ENCODE measurements at places on chromosomes 4 and X.

GRCh38 chr4:128675083-128675482 lies 134.4 kb upstream of the JADE1 start:
- DNase-seq: no peak

- no peak for DNase-seq
Observed at GRCh38 chr4:53012738-53013137, 150.6 kb downstream of the RASL11B start.

GRCh38 chr4:144594471-144594986 lies 51.4 kb upstream of the HHIP start:
- DNase-seq: no peak

DNA sequence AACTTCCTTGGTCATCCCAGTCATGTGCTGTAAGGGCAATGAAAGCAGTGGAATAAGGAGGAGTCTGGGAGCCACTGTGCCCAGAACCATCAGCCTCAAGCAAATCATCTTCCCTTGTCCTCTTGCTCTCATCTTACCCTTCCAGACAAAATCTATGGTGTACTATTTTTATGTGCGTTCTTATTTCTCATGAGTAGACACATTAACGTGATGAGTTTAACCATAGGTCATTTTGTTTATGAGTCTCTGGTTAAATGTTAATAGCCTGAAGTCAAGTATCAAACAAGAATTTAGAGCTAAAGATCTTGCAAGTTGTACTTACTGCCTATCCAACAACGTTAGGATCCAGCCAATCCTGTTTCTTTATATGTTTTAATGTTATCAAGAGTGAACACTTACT lies 495.3 kb downstream of the SPRY1 start:
- no peak for DNase-seq

DNA sequence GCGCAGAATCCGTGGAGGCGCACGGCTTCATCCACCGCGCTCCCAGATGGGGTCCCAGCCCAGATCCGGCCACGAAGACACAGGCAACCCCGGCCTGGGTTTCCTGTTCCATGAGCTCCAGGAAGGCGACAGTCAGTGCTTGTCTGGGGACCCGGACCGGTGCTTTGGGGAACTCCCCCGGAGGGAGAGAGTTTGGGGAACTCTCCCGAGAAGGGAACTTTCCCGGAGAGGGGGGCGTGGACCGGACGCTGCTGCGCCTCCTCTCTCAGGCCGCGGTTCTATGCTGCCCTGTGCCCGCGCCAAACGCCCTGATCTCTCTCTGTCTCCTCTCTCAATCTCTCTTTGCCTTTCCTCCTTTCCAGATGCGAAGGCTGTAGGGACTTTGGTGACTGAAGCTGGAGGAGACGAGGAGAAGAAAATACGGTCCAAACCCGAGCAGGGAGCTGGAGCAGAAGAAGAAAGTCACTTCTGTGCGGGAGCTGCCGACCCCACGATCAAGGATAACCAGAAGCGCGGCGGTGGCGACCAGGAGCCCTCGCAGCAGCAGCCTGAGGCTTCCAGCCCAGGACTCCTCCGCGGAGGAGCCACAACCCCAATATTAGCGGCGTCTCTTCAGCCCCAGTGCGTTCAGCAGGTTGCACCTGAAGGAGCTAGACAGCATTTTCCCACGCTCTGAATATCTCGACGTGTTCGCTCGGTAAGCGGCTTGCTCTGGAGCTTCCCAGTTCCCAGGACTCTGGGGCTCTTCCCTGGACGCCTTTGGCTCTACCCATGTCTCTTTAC lies 47.6 kb upstream of the NKAP start:
- no peak for DNase-seq

GRCh38 chrX:136438192-136438591 lies 49.6 kb upstream of the BRS3 start:
- DNase-seq: no peak

- DNase-seq: no peak
Observed at GRCh38 chrX:26100421-26100920, 37.7 kb upstream of the MAGEB18 start.

GRCh38 chr4:133324491-133324890 lies 175.4 kb downstream of the PCDH10 start:
- no peak for DNase-seq

DNA sequence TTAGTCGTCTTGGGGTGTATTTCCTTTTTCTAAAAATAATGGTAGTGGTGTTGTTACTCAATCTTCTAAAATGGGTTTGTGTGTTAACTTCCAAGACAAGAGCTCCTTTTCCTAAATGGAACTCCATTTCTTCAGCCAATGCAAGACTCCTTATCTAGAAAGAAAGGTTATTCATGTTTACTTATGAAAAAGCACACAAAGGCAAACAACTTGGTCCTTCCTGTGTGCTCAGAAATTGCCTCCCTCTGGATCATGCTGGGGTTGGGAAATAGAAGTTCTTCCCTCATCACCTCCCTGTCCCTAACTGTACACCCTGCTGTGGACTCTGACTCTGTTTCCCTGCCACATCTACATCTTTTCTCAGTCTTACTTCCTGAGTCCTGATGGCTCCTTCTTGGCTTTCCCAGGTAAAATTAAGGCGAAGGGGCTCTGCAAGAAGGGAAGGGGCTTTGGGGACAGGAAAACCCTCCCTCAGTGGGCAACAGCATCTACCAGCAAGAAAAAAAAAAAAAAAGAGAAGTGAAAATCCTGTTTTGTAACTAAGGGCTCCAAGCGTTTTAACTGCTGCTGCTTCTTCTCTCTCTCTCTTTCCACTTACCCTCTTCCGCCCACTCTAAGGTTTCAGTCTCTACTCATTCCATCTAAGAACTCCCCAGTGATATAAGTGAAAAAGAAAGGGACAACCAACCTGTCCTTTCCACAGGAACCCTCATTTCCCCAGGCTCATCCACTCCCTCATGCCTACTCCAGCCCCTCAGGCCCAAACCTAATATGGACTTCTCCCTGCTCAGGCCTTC lies 19.8 kb upstream of the TASL start:
- no peak for DNase-seq

DNA sequence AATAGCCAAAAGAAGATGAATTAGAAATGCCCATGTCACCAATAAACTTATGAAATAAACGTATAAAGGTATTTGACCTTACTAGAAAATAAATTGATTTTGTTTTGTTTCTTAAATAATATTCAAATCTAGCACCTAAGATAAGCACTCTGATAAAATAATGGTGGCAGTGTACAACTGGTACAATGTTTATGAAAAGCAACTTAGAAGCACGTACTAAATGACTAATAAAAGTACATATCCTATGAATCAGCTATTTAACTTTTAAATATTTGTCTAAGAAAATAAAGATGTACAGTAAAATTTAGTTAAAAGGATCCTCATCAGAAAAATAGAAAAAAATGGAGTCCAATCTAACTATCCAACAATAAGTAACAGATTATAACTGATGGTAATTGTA lies 6.7 kb downstream of the MANBA start:
- no peak for DNase-seq

DNA sequence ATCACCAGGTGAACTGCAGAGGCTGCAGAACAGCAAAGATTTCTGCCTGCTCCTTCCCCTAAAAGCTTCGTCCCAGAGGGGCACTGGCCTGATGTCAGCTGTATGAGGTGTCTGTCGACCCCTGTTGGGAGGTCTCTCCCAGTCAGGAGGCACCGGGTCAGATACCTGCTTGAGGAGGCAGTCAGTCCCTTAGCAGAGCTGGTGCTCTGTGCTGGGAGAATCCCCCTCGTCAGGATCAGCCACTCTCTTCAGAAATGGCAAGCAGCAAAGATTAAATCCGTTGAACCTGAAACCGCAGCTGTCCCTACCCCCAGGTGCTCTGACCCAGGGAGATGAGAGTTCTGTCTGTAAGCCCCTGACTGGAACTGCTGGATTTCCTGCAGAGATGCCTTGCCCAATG lies 1166.3 kb upstream of the ADGRL3 start:
- no peak for DNase-seq

GRCh38 chr4:844752-845232 lies 18.9 kb upstream of the CPLX1 start:
- DNase-seq: no peak

GRCh38 chrX:13258725-13259124 lies 61.1 kb downstream of the ATXN3L start:
- DNase-seq: no peak

DNA sequence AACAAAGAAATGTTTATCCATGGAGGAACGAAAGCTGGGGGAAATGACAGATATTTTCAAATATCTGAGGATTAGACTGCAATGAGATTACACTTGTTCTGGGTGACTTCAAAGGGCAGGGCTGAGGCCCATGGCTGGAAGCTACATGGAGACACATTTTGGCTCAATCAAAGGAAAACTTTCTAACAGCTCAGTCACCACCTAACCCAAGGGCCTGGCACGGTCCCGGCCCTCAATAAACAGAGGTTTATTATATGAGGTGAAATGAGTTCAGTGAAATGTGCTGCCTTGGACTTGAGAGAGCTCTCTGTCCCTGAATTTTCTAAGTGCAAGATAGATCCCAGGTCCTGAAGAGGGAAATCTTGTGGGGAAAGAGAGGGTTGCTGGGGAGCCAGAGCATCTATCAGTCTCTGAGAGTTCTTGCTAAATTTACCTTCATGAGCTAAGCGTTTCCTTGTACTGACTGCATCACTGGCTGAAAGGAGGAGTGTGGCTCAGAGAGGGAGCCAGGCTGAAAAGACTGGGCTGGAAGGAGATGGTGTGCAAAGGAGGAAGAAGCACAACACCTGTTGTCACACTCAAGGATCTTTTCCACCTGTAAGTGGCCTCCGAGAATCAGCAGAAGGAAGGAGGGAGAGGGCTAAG lies 2.0 kb upstream of the RIPPLY1 start:
- no peak for DNase-seq

DNA sequence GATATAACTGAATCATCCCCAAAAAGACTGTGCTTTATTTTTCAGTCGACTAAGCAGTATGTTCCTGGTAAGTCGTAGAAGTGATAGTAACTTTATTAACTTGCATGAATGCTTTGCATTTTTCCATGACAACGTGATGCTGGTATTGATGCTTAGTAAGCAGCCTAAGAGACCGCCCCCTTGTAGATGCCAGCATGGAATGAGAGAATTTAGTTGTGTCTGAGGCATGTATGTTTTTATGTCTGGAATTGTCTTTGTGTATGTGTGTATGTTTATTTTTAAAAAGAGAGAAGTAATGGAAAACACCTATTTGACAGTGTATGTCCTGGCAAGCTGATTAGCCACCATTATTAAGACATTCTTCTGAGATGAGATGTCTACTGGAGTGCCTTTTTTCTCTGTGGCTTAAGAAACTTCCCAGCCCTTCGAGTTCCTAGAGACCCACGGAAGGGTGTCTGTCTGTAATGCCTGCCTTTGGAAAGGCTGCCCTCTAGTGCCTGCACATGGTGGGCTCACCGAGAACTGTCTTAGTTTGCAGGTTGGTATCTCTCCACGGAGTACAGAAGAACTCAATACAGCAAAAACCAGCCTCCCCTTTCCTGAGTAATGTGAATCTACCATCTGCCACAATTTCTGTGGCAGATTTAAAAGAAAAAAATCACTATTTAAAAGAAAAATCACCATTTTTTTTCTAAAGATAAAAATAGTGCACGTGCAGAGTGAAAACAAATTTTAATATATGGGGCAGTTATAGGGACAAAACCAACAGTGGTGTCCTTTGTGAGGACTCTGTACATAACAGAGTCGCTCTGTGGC lies 85.9 kb downstream of the AASDH start:
- DNase-seq: no peak

DNA sequence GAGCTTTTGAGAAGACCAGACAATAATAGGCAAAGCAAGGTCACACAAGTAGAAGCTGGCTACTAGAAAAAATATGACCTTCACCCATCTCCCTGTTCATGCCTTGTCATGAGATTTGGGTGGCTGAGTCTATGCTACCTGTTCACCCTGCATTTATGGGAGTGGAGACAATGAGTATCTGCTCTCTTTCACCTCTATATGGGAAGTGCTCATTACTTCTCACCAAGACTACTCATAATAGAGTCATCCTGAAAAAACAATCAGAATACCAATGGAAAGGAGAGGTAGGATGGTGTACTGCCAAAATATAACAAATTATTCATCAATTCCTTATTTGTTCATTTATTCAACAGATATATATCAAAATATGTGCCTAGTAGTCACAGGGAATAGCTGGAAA lies 921.8 kb upstream of the INTU start:
- DNase-seq: no peak

DNA sequence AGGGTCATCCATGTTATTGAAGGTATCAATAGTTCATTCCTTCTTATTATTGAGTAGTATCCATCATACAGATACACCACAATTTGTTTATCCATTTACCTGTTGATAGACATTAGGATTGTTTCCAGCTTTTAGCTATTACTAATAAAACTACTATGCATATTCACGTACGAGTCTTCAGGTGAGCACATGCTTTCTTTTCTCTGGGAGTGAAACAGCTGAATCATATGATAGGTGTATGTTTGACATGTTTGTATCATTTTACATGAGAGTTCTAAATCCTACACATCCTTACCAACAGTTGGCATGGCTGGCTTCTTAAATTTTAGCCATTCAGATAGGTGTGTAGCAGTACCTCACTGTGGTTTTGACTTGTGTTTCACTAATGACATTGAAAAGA lies 556.6 kb upstream of the DIPK2B start:
- DNase-seq: no peak

DNA sequence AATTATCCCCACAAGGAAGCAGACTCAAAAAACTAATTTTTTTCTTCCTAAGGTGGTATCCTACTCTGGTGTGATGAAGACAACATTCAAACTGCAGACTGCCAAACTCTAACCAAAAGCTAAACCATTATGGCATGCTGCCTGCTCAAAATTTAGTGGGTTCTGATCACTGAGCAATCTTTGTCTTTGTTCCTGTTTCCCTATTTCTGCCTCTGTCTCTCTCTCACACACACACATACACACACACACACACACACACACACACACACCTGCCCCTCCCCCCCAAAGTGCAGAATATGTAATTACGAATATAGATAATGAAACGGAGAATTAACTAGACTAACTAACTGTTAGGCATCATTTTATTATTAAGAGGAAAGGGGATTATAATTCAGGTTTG lies 1278.6 kb downstream of the PCDH7 start:
- DNase-seq: no peak

- DNase-seq: no peak
Observed at GRCh38 chrX:119617517-119618164, 11.4 kb upstream of the NKRF start.

GRCh38 chr4:164846566-164846965 lies 30.4 kb upstream of the APELA start:
- DNase-seq: no peak

GRCh38 chrX:47933946-47934345 lies 69.8 kb downstream of the ZNF182 start:
- no peak for DNase-seq

GRCh38 chr4:79155336-79155735 lies 170.5 kb downstream of the NAA11 start:
- no peak for DNase-seq

GRCh38 chr4:26741491-26741871 lies 119.2 kb upstream of the STIM2 start:
- DNase-seq: no peak

Data from stimulated activated CD8-positive, alpha-beta memory T cell treated with anti-CD3 and anti-CD28 coated beads, Interleukin-4, amount 100 ng/mL, for 1 hour (primary cell).